ENCODE measurements at places on chromosomes 16 and 17.

DNA sequence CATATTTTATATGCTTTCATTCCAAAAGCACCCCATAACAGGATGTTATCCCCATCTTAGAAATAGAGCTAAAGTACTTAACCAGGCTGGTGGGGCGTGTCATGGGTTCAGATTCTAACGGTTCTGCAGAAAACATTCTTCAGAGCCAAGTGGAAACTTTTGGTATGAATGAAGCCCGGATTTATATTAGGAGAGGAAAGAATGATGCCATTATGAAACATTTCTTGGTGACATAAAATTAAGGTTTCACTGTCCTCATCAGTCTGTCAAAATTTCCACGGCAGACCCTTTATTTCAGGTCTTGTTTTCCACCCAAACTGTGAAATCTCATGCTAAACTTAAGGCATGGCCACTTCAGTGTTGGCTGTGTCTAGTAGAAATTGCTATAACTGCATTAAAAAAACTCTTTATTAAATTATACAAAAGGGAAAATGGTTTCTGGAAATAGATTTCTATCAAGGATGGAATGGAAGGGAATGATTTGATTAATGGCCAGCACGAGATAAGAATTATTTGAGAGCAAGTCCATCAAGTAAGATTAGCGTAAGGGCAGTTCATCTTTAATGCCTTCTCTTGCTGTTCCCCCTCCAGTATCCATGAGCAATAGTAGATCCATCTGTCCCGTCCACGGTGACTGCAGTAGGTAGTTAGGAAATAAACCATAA is 11.7 kb downstream of the PRKCA start:
- DNase-seq, result no peak

DNA sequence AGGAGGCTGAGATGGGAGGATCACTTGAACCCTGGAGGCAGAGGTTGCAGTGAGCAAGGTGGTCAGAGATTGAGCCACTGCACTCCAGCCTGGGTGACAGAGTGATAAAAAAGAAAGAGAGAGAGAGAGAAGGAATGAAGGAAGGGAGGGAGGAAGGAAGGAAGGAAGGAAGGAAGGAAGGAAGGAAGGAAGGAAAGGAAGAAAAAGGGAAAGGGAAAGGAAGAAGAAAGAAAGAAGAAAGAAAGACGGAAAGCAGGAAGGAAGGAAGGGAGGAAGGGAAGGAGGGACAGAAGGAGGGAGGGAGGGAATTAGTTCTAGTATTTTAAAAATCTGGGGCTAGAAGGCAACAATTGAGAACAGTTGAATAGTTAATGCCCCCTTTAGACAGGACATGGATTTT is 161.5 kb upstream of the CACNG3 start:
- DNase-seq, result no peak

DNA sequence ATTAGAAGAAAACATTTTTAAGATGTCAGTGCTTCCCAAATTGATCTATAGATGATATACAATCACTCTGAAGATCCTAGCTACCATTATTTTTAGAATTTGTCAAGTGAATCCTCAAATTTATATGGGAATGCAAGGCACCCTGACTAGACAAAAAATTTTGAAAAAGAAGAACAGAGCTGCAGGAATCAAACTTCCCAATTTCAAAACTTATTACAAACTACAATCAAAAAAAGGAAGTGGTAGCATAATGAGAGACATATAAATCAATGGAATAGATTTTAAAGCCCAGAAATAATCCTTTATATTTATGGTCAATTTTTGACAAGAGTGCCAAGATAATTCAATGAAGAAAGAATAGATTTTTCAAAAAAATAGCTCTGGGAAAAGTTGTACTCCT is 198.3 kb upstream of the KCNJ16 start:
- no peak for DNase-seq

DNA sequence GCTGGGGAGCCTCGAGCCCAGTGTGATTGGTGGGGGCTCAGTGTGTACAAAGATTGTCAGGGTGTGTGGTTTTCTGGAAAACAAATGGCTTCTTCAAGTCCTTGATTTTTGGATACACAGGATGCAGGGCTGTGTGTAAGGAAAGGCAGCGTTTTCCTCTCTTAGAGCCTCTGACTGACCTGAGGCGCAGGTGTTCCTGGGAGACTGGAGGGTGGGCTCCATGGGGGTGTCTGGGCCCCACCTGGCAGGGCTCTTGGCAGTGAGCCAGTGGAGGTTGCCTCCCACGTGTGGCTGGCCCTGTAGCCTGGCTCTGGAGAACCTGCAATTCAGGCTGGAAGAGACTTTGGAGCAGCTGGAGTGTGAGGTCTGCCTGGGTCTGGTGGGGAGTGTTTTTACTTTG is 5.0 kb downstream of the FOXK2 start:
- no peak for DNase-seq

GRCh38 chr17:32516450-32516849 is 29.7 kb downstream of the CDK5R1 start:
- peak; percentile 59 for DNase-seq

GRCh38 chr17:44688675-44689476 is 700 bp downstream of the CCDC43 start:
- peak; percentile 11 for DNase-seq

- peak; percentile 88 for DNase-seq
Observed at GRCh38 chr17:75113798-75114551, 4.2 kb downstream of the ARMC7 start.

GRCh38 chr17:54770836-54771235 is 129.8 kb upstream of the TOM1L1 start:
- DNase-seq, result no peak

GRCh38 chr17:1561420-1562175 is 994 bp downstream of the PITPNA start:
- DNase-seq, result no peak

GRCh38 chr16:1003391-1004347 is 22.1 kb downstream of the SOX8 start:
- no peak for DNase-seq

DNA sequence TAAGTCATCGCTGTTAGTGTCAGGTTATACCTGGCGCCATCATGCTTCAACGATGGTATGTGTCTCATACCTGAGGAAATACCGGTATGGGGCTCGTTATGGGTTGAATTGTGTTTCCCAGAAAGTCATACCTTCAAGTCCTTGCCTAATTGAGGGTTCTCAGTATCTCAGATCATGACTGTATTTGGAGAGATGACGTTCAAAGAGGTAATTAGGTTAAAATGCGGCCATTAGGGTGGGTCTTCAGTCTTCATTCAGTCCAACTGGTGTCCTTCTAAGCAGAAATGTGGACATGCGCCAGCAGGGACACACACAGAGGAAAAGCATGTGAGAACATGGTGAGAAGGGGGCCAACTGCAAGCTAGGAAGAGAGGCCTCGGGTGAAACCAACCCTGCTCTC is 37.5 kb upstream of the XYLT1 start:
- no peak for DNase-seq

- DNase-seq, result peak; percentile 80
Observed at GRCh38 chr17:67386965-67387551, 10.0 kb downstream of the PITPNC1 start.

GRCh38 chr17:55466671-55467070 is 44.6 kb downstream of the SMIM36 start:
- DNase-seq, result no peak

GRCh38 chr16:9170470-9170869 is 79.0 kb downstream of the HAPSTR1 start:
- no peak for DNase-seq

DNA sequence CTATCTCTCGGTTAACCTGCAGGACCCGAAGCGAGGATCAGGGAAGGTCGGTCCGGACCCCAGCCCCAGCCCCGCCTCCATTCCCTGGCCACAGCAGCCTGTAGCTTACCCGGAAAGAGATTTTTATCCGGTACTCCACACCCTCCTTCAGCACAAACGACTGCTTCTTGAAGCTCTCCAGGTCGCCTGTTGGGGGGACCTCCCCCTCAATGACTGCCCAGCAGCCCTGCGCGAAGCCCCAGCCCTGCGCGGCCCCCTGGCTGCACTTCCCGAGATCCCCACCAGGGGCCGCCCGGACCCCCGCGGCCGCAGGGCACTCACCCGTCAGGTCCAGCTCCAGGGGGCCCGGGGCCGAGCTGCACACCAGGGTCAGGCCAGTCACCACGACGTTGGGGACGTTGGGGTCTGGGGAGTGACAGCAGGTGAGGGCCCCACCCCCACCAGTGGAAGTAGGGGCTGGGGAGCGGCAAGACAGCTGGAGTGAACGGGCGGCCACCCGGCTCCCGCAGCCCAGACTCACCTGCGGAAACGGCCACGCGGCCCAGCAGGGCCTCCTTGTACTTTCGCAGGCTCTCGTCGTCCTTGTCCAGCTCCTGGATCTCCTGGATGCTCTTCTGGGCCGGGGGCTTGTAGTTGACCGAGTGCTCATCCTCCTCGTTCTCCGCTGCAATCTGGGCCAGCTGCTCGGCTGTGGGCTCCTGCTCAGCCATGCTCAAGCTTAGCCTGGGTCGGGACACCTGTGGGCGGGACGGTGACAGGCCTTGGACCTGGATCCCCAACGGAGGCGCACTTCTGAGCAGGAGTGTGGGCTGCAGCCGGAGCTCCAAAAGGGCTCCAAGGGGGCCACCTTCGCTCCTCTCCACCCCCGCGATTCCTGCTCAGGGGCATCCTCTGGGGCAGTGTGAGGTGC is 1.7 kb downstream of the ARHGDIA start:
- no peak for DNase-seq

DNA sequence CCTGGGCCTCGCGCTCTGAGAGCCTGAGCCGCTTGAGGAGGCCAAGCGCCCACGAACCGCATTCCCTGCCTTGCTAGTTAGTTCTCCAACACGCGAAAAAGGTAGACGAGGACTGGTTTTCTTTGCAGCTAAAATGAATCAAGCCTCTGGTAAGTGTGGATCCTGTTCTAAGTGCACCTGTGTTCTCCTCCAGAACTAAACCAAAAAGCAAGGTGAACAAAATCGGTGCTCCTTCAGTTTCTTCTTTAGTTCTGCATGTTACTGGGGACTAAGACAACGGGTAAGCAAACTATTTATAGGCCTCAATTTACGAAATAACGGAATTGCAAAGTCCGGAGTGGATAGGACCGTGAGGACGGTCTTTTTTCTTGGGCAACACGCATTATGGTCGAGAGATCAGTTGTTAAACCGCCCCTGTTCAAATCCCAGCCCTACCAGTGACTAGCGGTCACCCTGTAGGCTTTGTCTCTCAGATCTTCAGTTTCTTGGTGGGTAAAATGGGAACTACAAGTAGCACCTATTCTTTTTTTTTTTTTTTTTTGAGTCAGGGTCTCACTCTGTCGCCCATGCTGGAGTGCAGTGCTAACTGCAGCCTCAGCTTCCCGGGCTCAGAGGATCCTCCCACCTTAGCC is 993 bp upstream of the ANKRD11 start:
- no peak for DNase-seq
